Inflammatory macrophage treated with lipopolysaccharide for 1 hour (primary cell): ENCODE measurements at places on chromosomes 11 and 22.

- peak; percentile 70 for DNase-seq
Observed at GRCh38 chr11:70755410-70756158, 357.3 kb downstream of the CTTN start.

DNA sequence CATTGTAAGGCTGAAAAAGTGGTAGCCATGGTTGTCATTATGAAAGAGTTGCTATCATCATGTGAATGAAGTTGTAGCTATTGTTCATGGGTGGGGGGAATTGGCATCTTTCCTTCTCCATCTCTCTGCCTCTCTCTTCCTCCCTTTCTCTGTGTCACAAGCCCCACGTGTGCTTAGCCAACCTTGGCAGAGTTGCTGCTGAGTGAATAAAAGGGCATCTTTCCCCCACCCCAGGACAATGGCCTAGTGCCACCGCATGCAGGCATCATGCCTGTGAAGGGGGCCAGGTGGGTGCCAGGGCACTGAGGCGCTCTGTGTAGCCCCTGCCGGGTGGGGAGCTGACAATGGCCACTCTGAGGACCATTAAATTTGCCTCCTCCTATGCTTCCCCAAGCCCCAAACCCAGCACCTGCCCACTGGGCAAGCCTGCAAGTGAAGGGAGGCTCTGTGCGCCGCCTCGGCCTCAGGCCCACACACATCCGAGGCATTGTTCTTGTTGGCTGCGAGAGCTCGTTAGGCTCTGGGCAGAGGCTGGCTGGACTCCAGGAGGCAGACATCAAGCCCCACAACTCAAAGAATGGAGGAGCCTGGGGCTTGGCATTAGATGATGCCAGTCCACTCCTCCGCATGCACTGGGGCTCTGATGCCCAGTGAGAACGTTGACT lies 103.9 kb downstream of the SEZ6L start:
- DNase-seq, result no peak

DNA sequence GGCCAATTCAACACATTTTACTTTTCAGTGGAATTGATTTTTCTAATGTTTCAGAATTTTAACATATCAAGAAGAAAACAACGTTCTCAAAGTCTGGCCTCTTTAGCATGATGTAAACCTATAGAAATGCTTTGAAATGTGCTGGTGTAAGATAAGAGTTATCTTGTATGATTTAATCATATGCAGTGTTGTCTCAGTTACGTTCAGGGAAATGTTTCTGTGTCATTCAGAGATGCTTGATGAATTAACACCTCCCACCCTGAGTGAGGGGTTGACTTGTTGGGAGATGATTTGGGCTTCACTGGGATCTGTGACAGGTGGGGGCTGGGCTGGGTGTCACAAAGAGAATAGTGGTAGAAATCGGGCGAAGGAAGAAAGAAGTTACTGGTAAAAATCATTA lies 15.7 kb upstream of the MYO18B start:
- no peak for DNase-seq

GRCh38 chr11:121445071-121445768 lies 6.9 kb upstream of the SORL1 start:
- DNase-seq, result no peak

GRCh38 chr11:92784331-92784730 lies 185.1 kb upstream of the MTNR1B start:
- DNase-seq, result no peak

- DNase-seq, result no peak
Observed at GRCh38 chr22:50258361-50259292, 2.9 kb downstream of the MAPK12 start.

DNA sequence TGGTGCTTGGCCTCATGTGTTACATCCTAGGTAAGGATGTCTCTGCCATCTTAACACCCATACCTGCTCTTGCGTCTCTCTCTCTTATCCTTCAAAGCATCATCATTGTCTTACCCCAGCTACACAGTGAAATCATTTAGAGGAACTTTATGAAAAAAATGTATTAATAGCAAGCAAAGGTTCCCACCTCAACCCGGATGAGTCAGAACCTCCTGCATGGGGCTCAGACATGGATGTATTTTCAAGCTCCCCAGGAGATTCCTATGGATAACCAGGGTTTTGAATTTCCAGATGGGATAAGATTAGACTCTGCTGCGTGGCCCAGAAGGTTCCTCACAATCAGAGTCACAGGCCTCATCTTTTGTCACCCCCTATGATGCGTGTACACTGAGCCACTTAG lies 89.1 kb upstream of the NNMT start:
- no peak for DNase-seq

- no peak for DNase-seq
Observed at GRCh38 chr22:26463688-26464087, 19.9 kb downstream of the HPS4 start.

DNA sequence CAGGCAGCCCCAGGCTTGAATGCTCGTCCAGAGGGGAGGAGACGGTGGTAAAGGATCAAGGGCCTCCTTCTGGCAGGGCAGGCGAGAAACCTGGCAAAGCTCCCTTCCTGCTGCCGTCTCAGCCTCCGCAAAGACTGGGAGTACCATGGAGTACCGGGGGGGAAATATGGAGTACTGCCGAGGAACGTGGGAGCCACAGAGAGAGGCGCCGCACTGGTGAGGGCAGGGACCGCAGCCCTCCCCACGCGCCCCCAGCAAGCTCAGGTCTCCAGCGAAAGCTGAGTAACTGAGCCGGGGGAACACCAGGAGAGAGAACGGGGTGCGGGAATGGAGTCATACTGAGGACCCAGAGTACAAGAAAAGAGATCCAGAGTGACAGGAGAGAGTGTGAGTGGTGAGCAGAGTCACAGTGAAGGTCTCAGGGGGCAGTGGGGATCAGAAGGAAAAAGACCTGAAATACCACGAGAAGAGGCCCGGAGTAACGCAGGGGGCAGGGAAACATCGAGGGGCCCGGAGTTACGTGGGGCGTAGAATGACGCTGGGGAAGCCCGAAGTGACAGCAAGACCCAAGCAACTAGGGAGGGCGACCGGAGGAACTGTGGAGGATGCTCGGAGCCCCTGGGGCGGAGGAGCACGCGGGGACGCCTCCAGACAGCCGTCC lies 740 bp downstream of the EML3 start:
- DNase-seq, result peak; percentile 67

DNA sequence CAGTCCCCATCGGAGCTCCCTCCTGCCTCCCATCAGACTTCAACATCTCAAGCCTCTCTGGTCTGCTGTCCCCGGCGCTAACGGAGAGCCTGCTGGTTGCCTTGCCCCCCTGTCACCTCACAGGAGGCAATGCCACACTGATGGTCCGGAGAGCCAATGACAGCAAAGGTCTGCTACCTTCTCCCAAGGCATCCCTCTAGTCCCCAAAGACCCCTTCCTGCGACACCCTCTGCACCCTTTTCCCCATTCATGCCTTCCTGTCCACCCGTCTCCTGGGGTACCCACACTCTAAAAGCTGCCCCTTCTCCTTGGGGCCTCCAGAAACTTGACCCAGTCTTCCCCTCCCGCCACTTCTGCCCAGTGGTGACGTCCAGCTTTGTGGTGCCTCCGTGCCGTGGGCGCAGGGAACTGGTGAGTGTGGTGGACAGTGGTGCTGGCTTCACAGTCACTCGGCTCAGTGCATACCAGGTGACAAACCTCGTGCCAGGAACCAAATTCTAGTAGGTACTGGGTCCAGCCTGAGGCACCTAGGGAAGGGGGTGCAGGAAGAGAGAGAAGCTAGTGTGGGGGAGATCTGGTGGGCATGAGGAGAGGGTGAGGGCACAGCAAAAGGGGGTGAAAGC lies 860 bp downstream of the UPK2 start:
- no peak for DNase-seq

DNA sequence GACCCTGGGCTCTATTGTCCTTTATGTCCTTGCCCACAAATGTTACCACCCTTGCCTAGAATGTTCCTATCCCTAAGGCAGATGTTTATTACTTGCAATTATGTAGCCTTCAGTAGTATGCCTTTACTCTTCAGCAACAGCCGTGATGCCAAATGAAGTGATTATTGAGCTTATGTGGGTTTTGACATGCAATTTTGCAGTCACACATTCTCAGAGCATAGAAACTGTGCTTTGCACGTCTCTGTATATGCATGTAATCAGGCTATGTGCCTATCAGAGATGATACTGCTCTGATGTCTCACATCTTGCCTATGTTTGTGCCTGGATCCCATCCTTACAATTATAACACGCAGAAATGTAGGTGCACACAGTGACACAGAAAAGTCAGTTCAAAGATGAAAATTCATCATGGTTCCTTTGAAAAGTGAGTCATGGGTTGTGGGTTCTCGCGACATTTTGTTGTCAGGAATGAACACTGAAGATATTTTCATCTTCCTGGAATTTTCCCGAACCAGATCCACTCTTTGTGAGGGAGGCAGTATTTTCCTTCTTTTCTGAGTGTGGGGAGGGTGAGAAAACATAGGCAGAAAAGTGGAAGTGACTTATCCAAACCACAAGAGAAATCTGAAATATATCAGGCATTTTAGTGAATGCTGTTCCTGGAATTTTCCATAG lies 81.1 kb downstream of the BMAL1 start:
- no peak for DNase-seq
